ENCODE measurements at places on chromosomes 13 and 19. TPM values are rescaled to one million over a fixed set of nuclear protein-coding genes. Genes with fewer than 3 reads are reported as not detected.

DNA sequence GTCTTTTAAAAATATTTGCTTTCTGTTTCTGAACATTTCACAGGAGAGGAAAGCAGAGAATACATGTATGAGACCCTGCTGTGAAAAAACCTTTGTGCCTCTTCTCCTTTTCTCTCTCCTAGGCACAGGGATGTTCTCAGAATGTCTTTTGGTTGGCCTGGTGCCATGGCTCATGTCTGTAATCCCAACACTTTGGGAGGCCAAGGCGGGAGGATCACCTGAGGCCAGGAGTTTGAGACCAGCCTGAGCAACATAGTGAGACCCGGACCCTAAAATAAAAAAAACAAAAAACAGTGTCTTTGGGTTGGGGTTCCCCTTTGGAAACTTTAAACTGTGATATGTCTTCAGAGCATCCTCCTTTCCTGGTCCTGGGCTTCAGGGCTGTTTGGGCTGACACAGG lies 1.5 kb downstream of the ZNF627 start:
- DNase-seq: no peak

DNA sequence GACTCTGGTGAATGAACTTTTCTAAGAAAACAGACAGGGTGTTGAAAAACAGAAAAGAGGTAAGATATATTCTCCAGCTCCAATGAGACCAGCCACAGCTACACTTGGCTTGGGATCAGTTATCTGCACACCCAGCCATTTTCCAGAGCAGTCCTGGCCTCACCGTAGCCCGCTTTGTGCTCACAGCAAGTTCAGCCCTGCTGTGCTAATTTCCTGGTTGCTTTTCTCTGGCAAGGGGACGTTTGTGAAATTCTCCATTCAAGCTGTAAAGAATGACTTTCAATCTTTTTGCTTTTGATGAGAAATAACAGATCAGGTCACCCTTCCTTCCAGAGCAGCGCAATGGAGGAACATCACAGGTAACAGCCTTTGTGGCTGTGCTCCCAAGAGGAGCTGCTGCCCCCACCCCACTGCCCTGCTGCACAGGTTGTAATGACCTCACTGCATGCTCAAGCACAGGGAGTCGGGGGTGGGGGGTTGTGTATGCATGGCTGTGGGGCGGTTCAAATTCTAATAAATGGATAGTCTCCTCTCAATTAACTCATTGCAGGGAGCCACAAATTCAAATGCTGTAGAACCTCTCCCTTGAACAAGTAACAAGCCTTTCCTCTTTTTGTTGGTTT lies 516.6 kb upstream of the NBEA start:
- no peak for DNase-seq

GRCh38 chr13:71461892-71462291 lies 405.1 kb downstream of the DACH1 start:
- no peak for DNase-seq

- DNase-seq: peak; percentile 29
Measured at GRCh38 chr13:84574851-84575250, 692.6 kb upstream of the SLITRK1 start.

GRCh38 chr13:46211483-46212351 lies at the start of gene LRRC63:
Gene LRRC63 (plus strand): TSS chr13:46211928. CDS start chr13:46213035, 1,107 bp downstream.
- DNase-seq: peak; percentile 48

DNA sequence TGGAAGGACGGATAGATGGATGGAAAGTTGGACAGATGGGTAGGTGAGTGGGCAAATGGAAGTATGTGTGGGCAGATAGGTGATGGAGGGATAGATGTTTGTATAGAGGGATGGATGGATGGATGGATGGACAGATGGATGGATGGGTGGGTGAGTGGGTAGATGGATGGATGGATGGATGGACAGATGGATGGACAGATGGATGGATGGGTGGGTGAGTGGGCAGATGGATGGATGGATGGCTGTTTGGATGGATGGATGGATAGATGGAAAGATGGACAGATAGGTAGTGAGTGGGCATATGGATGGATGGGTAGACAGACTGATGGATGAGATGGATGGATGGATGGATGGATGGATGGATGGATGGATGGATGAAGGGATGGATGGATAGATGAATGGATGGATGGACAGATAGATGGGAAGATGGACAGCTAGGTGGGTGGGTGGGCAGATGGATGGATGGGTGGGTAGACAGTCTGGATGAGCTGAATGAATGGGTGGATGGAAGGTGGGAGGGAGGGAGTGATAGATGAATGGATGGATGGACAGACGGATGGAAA lies 74.9 kb upstream of the KCTD15 start:
- no peak for DNase-seq

DNA sequence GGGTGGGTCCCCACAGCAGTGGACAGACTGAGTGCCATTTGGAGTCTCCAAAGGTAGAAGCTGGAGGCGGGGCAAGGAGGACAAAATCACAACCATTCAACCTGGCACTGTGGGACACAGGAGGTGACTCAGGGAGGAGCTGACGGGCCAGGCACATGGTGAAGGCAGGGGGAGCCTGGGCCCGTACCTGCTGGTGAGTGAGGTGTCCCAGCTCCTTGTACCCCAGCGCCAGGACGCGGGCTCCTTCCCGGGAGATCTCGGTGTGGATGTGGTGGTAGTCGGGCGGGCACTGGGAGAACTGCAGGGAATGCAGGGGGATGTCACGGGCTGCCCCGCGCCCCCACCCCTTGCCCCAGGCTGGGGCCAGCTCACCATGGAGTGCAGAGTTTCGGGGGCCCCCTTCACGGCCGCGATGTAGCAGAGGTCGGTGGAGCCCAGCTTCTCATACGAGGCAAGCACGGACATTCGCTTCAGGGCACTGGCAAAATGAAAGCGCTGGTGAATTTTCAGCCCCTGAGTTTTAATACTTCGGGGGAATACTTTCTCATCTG lies 9.8 kb downstream of the ATP13A1 start:
- no peak for DNase-seq

- DNase-seq: no peak
Measured at GRCh38 chr13:81636120-81636519, 1295.2 kb upstream of the SPRY2 start.

DNA sequence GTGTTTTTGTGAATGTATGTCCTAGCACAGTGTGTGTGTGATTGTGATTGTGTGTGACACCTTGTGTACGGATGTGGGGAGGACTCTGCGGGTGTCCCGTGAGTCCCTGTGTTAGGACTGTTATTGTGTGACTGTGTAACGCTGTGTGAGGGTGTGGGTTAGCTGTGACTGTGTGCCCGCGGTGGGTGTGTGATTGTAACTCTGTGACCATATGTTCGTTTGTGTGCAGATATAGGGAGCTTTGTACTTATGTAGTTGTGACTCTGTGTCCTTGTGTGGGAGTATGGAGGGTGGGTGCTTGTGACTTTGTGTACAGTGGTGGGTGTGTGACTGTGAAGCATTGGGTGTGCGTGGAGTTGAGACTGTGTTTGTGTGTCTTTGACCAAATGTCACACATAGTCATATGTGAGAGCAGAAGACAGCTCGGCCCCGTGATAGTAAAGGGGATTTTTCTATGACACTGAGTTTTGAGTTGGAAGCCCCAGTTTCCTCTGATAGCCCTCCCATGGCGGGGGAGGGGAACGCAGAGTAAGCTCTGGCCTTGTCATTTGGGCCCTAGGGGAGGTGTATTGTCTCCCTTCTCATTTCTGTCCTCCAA lies 949 bp upstream of the ZNF260 start:
- no peak for DNase-seq

GRCh38 chr13:31980830-31981229 lies 50.7 kb upstream of the FRY start:
- DNase-seq: no peak

- no peak for DNase-seq
Measured at GRCh38 chr13:28984825-28985224, 164.7 kb downstream of the MTUS2 start.

- no peak for DNase-seq
Measured at GRCh38 chr13:96948127-96948526, 46.1 kb downstream of the OXGR1 start.

Gene RGL3
- polyA plus RNA-seq: 0.90 TPM

Gene CYP4F8
- polyA plus RNA-seq: not detected

Gene ZNF888
- polyA plus RNA-seq: 2.4 TPM

Gene NLRP11
- polyA plus RNA-seq: not detected
